ENCODE measurements at places on chromosomes 11 and 22. TPM values are rescaled to one million over a fixed set of nuclear protein-coding genes. Genes with fewer than 3 reads are reported as not detected.

- DNase-seq: no peak
These were observed 20.2 kb upstream of the SEPTIN5 start for GRCh38 chr22:19693981-19694670.

GRCh38 chr11:7353100-7353499 lies 101.4 kb downstream of the SYT9 start:
- peak; percentile 42 for DNase-seq

- no peak for DNase-seq
These were observed 50.9 kb downstream of the TRIOBP start for GRCh38 chr22:37747715-37748100.

- no peak for DNase-seq
These were observed 825 bp downstream of the PTPMT1 start for GRCh38 chr11:47566149-47566698.

GRCh38 chr11:114848027-114848426 lies 169.7 kb downstream of the NXPE2 start:
- DNase-seq: no peak

GRCh38 chr22:45602824-45603595 lies 68.6 kb upstream of the ATXN10 start:
- DNase-seq: no peak

GRCh38 chr11:64566042-64566914 lies 24.7 kb upstream of the SLC22A12 start:
- peak; percentile 79 for DNase-seq

DNA sequence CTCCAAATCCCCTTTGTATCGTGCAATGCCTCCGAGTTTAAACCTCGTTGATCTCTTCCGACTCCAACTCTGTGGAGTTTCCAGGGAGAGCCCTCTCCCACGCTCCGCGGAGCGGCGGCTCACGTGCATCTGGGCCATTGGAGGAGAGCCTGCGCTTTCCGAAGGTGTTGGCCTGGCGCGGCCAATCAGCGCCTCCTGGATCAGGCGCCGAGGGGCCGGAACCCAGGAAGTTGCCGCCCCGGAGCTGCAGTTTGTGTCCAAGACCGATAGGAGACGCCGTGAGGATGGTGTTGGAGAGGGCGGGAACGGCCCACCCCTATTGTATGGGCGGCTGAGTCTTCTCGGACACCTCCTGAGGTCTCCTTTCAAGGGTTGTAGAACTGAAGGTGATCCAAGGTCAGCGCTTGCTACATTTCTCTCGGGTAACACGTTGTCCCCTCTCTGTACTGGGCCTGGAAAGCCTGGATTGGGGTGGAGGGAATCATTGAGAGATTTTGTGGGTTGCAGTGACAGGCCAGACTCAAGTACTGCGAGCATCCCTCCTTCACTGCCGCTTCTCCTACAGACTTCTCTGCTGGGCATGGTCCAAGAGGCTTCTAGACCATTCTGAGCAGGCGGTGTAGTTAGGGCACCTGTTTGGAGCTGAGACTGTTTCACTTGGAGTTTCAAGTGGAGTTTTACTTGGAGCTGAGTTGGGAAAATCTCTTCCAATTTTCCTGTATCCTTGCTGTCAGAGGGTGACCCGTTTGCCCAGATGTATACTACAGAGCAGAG lies 1.7 kb downstream of the ADAMTS15 start:
- no peak for DNase-seq

DNA sequence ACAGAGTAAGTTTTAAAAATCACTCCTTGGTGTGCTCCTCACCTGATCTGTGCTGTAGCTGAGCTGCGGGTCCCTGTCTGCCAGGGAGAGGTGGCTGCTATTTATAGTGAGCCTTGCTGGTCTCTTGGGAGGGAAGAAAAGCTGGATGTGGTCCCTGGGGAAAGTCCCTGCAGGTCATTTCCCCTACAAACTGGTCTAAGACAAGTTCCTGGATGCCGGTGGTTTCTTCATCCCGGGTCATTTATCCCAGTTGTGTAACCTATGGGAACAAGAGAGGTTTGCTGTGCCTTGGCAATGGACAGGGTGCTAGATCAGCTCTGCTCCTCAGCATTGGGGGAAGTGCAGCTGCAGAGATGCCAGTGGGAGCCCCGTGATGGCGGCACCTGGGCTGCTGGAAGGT lies at the start of gene SAA2:
Gene SAA2, minus strand, starts transcription at position 108 of the 400 bp plus-strand sequence. CDS start 657 bp downstream, outside the sequence.
- no peak for DNase-seq

DNA sequence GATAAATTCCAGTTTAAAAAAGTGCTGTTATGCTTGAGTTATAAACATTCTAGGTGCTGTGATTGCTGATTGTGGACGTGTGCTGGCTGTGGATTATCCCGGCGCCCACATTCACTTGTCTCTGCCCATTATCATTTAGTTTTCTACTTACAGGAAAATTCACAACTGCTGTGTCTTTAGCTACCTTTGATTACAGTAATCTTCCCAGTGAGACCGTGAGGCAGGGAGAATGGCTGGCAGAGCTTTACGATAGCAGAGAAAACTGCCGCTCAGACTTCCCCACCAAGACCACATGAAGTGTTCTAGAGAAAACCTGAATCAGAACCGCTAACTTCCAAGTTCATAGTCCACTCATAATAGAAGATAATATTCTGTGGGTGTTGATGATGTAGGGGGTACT lies 34.6 kb upstream of the NELL1 start:
- DNase-seq: no peak

DNA sequence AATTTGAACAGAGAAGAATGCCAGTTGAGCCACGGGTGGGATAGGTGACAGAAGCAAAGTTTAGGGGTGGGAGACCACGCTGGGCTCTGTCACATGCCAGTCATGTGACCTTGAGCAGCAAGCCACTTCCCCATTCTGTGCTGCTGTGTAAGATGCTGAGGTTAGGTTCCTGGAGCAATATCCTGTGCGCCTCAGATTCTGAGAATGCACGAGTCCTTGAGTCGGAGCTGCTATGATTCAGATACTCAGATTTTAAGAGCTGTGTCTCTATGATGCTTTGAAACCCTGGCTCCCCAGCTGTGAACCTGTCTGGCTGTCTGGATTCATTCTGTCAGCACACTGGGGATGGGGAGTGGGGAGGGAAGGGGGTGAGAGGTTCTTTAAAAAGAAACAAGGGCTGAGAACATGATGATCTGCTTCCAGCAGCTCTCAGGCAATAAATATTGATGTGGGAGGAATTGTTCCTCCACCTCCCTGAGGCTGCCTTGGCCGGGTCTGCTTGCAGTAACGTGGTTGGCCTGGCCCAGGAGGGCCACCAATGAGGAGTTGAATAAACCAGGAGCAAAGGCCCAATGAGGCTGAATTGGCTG lies 24.0 kb downstream of the SLCO2B1 start:
- DNase-seq: peak; percentile 48

DNA sequence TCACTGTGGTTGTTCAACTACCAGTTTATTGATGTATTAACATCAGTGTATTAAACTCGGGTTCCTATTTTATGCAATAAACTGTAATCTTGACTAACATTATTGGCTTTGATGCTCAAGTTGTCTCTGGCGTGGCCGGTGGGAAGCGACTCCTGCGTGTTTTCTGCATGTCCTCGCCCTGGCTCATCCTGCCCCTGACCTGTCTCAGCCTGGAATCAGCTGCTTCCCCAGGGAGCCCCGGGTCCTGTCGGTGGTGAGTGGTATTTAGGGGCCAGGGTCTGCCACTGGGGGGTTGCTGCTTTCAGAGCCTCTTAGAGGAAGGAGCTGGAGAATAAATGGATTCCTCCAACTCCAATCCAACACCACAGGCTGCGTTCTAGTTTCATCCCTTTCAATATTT lies 22.5 kb downstream of the IFITM10 start:
- DNase-seq: no peak

DNA sequence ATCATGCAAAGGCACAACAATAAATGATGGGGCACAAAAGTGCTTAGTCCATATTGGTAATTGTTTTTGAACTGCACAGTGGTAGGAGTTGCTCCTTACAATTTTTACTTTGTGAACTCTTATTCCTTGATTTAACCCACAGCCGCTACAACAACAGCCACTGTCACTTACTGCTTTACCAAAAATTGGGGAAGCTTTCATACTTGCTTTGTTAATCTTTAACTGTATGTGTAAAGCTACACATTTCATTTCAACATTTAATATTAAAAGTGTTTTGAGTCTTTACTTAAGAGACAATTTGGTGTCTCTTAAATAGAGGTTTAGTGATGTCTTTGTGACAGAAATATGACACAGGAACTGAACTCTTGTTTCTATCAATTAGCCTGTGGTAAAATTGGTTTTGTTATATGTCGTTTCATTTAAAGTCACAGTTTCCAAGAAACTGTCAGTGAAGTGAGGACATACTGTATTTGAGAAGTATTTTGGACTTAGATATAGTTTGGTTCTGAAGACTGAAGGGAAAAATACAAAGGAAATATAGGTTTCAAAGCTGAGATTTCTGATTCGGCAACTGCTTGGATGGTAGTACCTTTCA lies 6.5 kb upstream of the IL18BP start:
- no peak for DNase-seq

DNA sequence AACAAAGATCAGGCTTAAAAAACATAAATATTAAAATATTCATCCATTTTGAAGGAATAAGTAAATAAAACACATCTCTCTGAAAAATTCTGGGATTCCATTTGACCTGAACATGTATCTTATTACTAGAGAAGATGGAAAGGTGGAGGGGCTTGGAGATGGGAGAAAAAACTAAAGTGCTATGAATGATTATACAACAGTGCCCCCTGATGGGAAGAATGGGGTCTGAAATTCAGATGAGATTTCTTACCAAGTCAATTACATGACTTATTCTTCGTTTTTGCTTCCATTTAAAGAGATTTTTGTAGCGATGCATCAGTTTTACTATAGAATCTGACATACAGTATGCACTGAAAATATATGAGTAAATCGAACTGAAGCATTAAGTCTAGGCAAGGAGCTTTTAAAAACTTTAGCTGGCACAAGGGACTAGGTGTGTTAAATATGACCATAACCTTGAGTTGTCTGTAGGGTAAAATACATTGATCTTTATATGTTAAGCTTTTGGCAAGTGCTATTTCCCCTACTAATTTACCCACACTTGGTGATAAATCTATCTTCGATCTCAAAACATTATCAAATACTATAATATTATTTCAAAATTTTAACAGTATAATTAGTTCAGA lies 718.8 kb downstream of the CNTN5 start:
- no peak for DNase-seq

GRCh38 chr11:119816660-119817059 lies 87.7 kb upstream of the NECTIN1 start:
- no peak for DNase-seq

- DNase-seq: no peak
These were observed 11.3 kb upstream of the RHOD start for GRCh38 chr11:67045314-67045713.

- no peak for DNase-seq
These were observed 83.5 kb downstream of the BDNF start for GRCh38 chr11:27616711-27617110.

- no peak for DNase-seq
These were observed 2.4 kb downstream of the GAS2L1 start for GRCh38 chr22:29308791-29309262.

DNA sequence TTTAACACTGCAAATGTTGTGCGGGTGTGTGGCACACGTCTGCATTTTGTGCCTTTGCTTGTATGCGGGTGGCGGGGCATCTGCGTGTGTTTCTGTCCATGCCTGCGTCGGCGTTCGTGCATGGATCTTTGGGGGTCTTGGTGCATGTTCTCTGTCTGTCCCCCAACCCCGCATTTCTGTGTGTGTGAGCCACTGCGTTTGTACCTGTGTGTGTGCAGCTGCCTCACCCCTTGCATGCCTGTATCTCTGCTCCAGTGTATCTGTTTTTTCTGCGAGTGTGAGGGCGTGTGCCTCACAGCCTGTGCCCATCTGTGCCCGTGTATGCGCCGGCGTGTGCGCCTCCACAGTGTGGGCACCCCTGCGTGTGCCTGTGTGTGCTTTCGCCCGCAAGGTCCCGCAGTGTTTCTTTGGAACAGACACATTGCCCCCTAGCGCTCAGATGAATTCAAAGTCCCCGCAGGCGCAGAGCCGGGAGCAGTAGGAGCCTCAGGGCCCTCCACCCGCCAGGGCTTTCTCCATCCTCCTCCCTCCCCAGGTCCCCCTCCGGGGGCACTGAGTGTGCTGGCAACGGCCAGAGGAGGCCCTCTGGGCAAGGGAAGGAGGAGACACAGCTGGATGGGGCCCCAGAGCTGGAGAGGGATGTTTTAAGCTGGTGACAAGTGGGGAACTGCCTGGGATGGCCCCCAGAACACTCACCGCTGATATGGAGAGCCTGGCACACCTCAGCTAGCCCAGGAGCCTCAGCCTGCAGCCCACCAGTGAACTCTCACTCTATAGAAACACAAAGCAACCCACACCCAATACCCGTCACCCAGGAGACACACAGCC lies 3.1 kb upstream of the MN1 start:
- peak; percentile 74 for DNase-seq

GRCh38 chr11:86941077-86941870 lies 13.9 kb downstream of the FZD4 start:
- no peak for DNase-seq

DNA sequence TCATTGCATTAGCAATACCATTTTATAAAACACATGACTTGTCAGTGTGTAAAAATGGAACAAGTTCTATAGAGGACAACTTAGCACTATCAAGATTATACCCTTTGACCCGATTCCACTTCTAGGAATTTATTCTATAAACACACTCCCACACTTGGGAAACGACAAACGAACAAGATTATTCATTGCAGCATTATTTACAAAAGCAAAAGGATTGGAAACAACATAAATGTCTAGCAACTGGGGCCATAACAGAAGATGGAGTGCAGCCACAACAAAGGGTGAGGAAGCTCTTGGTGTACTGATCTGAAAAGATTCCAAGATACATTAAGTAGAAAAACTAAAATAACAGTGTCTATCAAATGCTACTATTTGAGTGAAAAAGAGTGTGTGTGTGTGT lies 2.3 kb upstream of the IRAG1 start:
- DNase-seq: no peak

GRCh38 chr22:36331912-36332622 lies 55.7 kb downstream of the MYH9 start:
- DNase-seq: peak; percentile 87

- DNase-seq: no peak
These were observed 57.2 kb downstream of the SBF1 start for GRCh38 chr22:50417411-50418210.

The ABTB2 gene
- total RNA-seq: 3.1 TPM

The HDAC10 gene
- total RNA-seq: 38.0 TPM

The ANO1 gene
- total RNA-seq: not detected

The MRGPRF gene
- not detected for total RNA-seq

The TNNI2 gene
- not detected for total RNA-seq

The TYR gene
- total RNA-seq: not detected

The BBOX1 gene
- total RNA-seq: not detected

The FGF19 gene
- total RNA-seq: 0.10 TPM

The OR8H1 gene
- not detected for total RNA-seq

The MS4A3 gene
- not detected for total RNA-seq

The CAPN5 gene
- total RNA-seq: 1.5 TPM

The SSRP1 gene
- total RNA-seq: 322 TPM

The SCT gene
- total RNA-seq: not detected

The MYRF gene
- 0.48 TPM for total RNA-seq

The SLC25A18 gene
- total RNA-seq: not detected

The FAM227A gene
- 0.36 TPM for total RNA-seq

The NXPE1 gene
- not detected for total RNA-seq

The TANGO2 gene
- total RNA-seq: 16.0 TPM

The MS4A15 gene
- not detected for total RNA-seq
